GF-D8 (cell line): ENCODE measurements at places on chromosomes 3 and 15.

- no peak for DNase-seq
These were observed 244.0 kb upstream of the TBC1D5 start for GRCh38 chr3:17986348-17986816.

DNA sequence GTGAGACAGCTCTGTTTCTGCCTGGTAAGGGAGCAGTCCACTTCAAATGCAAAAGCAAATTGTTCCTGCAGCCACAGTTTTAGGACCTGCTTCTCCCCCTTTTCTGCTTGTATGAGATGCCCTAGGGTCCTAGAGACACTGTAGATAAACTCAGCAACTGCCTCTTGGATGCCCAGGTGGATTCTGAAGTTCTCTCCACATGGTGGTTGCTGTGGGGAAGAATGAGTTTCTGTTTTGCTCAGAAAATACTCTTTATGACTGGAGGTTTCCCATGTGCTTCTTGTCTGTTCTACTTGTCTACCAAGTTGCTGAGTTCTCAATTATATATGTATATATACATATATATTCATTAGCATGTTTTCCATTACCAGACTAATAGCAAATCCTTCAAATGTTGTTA is 5.6 kb upstream of the ZNF80 start:
- DNase-seq = no peak

GRCh38 chr3:58659051-58659675 is 7.4 kb downstream of the FAM3D start:
- DNase-seq = no peak

- DNase-seq = no peak
These were observed 265.6 kb upstream of the ATP11B start for GRCh38 chr3:182527745-182528144.

GRCh38 chr3:140378571-140379340 is 299.1 kb upstream of the TRIM42 start:
- DNase-seq = no peak
